ENCODE measurements at places on chromosomes 3 and 15. TPM values are rescaled to one million over a fixed set of nuclear protein-coding genes. Genes with fewer than 3 reads are reported as not detected.

Gene SEC61A1
- total RNA-seq, result 205 TPM

DNA sequence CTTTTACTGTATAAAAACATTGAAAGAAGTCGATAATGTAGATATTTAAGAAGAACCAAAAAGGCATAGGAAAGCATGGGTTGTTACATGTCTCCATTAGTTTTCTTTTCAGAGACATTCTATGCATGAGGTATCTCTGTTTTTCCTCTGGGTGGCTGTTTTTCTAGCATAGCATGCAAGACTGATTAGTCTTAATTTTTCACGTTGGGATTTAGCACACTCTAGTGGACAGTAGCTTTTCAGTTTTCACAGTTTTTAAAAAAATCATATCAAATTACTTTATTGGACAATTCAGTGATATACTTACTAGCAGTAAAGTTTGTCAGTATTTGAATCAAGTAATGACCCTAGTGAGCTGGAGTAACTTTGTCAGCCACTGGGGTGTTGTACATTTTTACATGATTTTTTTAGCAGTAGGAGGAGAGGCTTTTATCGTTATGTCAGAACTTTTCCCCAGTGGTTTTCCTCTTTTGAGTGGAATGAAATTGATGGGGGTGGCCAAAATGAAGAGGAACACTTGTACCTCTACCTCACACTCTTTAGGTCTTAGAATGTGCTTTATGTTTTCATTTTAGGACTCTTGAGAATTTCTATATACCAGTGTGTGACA lies 57.2 kb downstream of the SEC22A start:
- no peak for DNase-seq

DNA sequence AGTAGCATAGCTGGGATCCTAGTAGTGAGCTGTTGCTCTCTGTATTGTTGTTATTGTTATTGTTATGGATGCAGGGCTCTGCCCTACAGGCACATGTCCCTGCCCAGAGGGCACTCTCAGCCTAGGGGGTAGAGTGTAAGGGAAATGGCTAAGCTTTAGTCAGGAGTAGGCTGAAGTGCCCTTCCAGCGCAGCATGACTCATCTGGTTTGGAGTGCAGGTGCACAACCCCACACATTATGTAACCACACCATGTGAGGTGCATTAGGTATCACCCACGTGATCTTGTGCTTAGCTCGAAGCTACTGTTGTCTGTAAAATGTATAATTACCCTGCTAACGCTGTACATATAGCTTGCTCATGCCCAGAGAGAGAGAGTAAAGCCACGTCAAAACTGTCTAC lies 48.3 kb upstream of the TIPARP start:
- no peak for DNase-seq

Gene TMEM266
- 0.72 TPM for total RNA-seq

DNA sequence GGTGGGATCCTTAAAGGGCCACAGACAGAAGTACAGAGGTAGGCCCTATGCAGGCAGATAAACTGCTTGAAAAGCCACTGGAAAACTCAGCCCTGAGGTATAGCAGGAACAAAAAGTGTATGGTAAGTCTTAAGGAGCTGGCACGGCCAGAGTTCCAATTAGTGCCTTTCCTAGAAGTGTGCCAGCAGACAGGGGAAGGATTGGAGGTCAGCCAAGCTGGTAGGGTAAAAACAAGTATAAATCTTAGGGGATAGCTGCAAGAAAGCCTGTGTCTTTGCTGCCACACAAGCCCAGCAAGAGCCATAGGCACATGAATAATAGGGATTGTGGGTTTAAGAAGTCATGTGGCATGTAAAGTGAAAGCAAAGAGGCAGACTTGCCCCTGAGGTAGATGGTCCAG lies 582.5 kb downstream of the PLOD2 start:
- no peak for DNase-seq

DNA sequence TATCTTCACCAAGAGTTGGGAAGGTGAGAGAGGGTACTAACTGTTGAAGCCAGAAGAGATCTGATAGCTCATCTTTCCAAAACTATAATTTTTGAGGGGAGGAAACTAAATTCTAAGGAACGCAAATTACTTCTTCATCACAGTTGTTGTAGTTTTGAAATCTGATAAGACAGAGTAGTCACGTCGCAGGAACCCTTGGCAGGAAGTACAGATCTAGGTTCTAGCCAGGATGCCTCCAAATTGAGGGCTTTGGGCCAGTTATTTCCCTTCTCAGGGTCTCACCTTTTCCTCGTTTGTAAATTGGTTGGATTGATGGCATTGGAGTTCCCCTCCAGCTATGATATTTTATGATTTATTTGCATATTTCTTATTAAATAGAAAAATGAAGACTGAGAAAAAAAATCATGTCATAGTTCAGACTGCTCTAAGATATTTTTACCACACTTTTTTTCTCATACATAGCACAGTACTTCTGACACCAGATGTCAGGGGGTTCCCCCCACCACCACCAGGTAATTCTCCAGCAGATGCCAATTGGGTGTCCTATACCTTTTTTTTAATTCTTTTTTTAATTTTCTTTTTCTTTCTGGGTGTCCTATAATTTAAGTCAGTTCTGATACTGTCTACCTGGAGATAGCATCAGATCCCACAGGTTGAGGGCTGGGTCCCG lies 32.3 kb upstream of the APH1B start:
- DNase-seq, result no peak

Data from omental fat pad (tissue), 4 donors.